ENCODE measurements at places on chromosomes 1 and 21. TPM values are rescaled to one million over a fixed set of nuclear protein-coding genes. Genes with fewer than 3 reads are reported as not detected.

The LSS gene
- total RNA-seq: 22.6 TPM

The ODR4 gene
- 25.4 TPM for total RNA-seq

The FCRLB gene
- 0.24 TPM for total RNA-seq

The DAB1 gene
- 0.39 TPM for total RNA-seq

The ILF2 gene
- total RNA-seq: 150 TPM

The METTL18 gene
- 3.7 TPM for total RNA-seq

The COL6A2 gene
- total RNA-seq: 74.4 TPM

The KCNN3 gene
- 0.03 TPM for total RNA-seq

All from CD8-positive, alpha-beta T cell (primary cell).